ENCODE measurements at places on chromosomes 1 and 21.
A peak's percentile ranks its signal among the peaks of the same experiment; 100 is the strongest.

GRCh38 chr21:16069178-16070112, 339.7 kb downstream of the USP25 start:
- H3K36me3 ChIP-seq = no peaks in the 10 kb centered on the region
- DNase-seq = no peak
- H3K27me3 ChIP-seq = no peaks in the 10 kb centered on the region
- H3K4me3 ChIP-seq = no peak overlapping the region

DNA sequence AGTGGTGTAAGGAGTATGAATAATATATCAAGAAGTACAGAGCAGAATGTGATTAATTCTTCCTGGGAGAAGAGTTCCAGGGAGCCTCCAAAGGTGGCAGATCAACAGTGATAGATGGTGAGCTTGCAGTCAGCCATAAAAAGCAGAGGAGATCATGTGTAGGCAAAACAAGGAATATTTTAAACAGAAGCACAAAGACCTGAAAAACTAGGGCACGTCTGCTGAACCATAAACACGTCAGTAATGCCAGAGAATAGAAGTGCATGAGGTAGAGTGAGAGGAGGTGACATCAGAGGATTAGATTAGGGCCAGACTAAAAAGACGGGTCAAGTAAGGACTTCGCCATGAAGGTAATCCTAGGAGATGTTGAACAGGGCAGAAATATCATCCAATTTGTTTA, 151.8 kb downstream of the EIF4G3 start:
- DNase-seq = no peak
- no peaks in the 10 kb centered on the region for H3K27me3 ChIP-seq
- peaks cover 21% of the 10 kb centered on the region for H3K4me1 ChIP-seq
- no peaks in the 10 kb centered on the region for H3K36me3 ChIP-seq
- H3K4me3 ChIP-seq = no peak overlapping the region
- H3K27ac ChIP-seq = no peak overlapping the region

GRCh38 chr1:115654125-115654524, 12.4 kb downstream of the VANGL1 start:
- DNase-seq = no peak
- H3K36me3 ChIP-seq = peaks cover 8% of the 10 kb centered on the region
- no peak overlapping the region for H3K4me3 ChIP-seq

DNA sequence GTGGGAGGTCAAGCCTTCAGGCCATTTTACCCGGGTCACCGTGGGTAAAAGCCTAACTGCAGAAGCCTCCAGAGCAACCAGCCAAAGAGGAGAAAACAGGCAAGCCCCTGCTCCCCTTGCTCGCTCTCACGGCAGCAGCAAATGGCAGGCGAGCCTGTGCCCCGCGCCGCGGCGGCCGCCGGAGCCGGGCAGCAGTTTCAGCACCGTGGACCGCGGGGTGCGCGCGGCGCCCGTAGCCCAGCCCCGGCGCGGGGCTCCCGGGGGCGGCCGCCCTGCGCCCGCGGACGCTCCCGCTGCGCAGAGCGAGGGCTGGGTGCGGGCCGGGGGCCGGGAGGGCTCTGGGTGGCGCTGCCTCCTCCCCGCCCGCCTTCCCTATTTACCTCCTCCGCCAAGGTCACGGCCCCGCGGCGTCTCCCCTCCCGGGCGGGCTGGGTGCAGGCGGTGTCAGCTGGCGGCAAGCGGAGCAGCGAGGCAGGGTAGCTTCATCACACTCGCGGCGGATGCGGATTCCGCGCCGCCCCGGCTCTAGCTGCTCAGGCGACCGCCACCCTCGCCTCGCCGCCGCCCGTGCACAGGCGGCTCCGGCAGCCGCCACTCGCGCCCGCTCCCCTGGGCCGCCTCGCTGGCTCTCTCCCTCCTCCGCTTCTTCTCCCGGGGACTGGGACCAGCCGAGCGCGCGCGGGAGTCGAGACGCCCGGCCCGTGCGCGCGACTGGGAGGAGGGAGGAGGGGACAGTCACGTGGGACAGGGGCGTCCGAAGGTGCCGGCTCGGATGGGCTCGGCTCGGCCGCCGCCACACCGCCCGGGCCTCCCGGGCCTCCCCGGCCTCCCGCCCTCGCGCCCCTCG, at the start of gene RGS7:
Gene RGS7, minus strand, starts transcription at position 687 of the 847 bp plus-strand sequence.
- DNase-seq = no peak
- H3K27ac ChIP-seq = no peak within 1 kb of the TSS
- H3K4me1 ChIP-seq = peaks cover 10% of the 10 kb centered on the region
- no peaks in the 10 kb centered on the region for H3K36me3 ChIP-seq

DNA sequence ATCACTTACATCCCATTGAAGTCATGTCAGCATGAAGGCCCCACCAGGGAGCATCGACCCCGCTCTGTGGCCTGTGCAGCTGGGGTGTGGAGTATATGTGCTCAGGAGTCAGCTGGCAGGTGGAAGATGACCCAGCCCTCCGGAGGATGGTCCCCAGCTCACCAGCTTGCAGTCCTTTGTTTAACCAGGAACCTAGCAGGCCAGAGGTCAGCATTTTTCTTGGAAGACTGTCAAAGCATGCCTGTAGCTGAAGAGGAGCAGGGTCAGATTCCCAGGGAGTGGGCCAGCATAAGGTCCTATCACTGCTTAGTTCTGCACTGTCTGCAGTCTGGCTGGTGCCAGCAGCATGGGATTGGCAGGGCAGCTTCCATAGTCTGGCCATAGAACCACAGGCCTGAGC, 12.7 kb downstream of the NFASC start:
- H3K27me3 ChIP-seq = no peaks in the 10 kb centered on the region
- H3K36me3 ChIP-seq = no peaks in the 10 kb centered on the region
- H3K4me3 ChIP-seq = no peak overlapping the region
- no peak overlapping the region for H3K27ac ChIP-seq
- peaks cover 73% of the 10 kb centered on the region for H3K4me1 ChIP-seq

GRCh38 chr1:1132042-1132950, 16.4 kb upstream of the C1orf159 start:
- H3K36me3 ChIP-seq = no peaks in the 10 kb centered on the region
- no peak overlapping the region for H3K4me3 ChIP-seq
- no peaks in the 10 kb centered on the region for H3K4me1 ChIP-seq
- peak overlapping the region; percentile 27 for H3K27ac ChIP-seq
- peaks cover 4% of the 10 kb centered on the region for H3K27me3 ChIP-seq

GRCh38 chr1:155226910-155227260, 18.4 kb downstream of the MTX1 start:
- no peak for DNase-seq
- H3K4me3 ChIP-seq = peak overlapping the region; percentile 63
- H3K27ac ChIP-seq = peak overlapping the region; percentile 84
- no peaks in the 10 kb centered on the region for H3K27me3 ChIP-seq

DNA sequence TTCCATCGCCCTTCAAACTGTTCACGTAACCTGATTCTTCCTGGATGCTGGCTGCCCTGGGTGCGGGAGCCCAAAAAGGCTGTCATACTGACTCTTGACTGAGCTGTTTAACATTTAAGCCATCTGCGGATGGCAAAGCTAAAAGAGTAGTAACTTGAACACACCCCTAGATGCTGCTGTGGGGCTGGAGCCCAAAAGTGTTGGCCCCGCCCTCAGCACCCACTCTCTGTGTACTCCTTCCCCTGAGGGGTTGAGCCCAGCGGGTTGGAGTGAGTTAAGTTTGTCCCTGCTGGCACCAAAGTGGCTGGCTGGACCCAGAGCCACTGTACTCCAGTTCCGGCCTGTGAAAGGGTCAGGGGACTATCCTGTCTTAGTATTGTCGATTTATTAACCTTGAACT, 640.6 kb downstream of the PTPRU start:
- no peak overlapping the region for H3K27ac ChIP-seq
- DNase-seq = no peak
- peaks cover 6% of the 10 kb centered on the region for H3K4me1 ChIP-seq

- no peak for DNase-seq
- H3K27ac ChIP-seq = peak overlapping the region; percentile 54
- H3K27me3 ChIP-seq = no peaks in the 10 kb centered on the region
- no peaks in the 10 kb centered on the region for H3K36me3 ChIP-seq
- H3K4me3 ChIP-seq = no peak overlapping the region
These were observed 3.5 kb upstream of the SPEN start for GRCh38 chr1:15843826-15844572.

GRCh38 chr1:243917177-243917862, 67.3 kb upstream of the AKT3 start:
- H3K27me3 ChIP-seq = no peaks in the 10 kb centered on the region
- no peak overlapping the region for H3K27ac ChIP-seq
- H3K4me1 ChIP-seq = no peaks in the 10 kb centered on the region
- no peaks in the 10 kb centered on the region for H3K36me3 ChIP-seq

DNA sequence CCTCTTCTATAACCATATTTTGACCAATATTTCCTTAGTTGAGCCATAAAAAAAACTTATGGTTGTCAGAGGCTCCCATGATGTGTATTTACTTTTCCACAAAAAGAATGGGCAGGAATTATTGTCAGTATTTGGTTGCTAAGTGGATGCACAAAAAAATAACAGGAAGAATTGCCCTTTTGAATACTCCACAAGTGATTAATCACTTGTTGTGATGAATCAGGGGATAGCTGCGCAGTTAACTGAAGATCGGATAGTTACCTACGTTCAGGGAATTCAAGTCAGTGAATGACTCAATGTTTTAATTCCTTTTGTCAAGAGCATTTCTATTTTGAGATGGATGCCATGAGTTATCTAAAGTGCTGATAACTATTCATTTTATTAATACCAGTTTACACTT, 785.2 kb upstream of the B3GALT2 start:
- no peaks in the 10 kb centered on the region for H3K36me3 ChIP-seq
- no peak overlapping the region for H3K4me3 ChIP-seq
- no peaks in the 10 kb centered on the region for H3K27me3 ChIP-seq
- no peaks in the 10 kb centered on the region for H3K4me1 ChIP-seq
- no peak for DNase-seq

DNA sequence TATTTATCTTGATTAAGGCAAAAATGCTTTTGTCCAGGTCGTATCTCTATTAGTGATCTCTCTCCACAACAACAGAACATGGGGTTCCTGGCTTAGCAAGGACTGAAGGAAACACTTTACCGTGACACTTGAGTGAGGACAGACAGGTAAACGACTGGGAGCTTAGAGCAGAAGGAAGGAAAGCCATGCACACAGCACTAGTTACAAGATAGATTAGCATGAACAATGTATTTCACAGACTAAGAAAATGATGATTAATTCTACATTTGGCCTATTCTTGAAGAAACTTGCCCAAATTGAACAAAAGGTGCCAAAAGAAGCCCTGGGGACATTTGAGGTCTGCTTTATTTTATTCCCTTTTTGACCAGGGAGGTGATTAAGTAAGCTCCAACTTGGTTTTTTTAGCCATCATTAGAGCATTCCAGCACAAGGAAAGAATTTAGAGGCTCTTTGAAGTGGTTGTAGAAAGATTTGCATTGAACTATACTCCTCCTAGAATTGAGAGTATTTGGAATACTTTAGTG, 248.5 kb downstream of the USP25 start:
- H3K36me3 ChIP-seq = no peaks in the 10 kb centered on the region
- no peaks in the 10 kb centered on the region for H3K27me3 ChIP-seq
- H3K27ac ChIP-seq = no peak overlapping the region
- no peaks in the 10 kb centered on the region for H3K4me1 ChIP-seq

DNA sequence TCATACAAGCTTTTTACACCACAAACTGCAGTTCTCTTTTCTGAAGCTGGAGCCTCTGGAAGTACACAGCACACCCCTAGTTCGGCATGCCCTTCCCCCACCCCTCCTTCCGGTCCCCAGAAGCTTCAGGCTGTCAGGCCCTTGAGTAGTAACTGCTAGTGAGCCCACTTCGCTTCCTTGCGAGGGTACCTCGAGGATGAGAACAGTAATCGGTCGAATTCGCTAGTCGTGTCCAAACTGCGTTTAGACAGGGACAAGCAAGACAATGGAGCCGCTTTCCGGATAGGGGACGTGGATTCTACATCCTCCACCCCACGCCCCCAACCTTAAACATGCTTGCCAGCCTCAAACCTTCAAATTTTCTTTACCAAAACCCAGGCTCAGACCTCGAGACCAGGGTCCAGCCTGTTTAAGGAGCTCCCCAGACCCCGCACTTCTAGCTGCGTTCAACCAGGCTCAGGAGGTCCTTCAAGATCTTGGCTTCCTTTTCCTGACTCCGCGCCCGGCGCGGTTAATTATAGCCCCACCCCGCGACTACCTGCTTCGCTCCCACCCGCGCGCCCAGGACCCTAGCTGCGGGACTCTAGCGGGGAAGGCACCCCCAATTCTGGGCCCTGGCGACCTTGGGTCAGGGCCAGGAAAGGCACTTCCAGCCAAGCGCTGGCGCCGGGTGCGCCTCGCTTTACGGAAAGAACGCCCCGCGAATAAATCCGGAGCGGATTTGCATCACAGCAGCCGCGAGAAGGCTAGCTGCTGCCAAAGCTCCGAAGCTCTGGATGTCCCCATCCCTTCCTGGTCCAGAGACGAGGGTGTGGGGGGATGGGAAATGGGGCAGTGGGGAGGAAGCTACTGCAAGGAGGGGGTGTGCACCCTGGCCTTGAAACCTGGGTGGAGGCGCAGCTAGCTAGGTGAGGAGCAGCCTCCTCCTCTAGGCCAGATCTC, 8.1 kb upstream of the TSPAN1 start:
- peak; percentile 80 for DNase-seq
- peak overlapping the region; percentile 68 for H3K27ac ChIP-seq
- H3K4me3 ChIP-seq = peak overlapping the region; percentile 48
- no peaks in the 10 kb centered on the region for H3K27me3 ChIP-seq
- H3K36me3 ChIP-seq = no peaks in the 10 kb centered on the region

GRCh38 chr1:3313576-3313950, 140.9 kb upstream of the ARHGEF16 start:
- peak overlapping the region; percentile 3 for H3K4me3 ChIP-seq
- peak overlapping the region; percentile 90 for H3K27ac ChIP-seq
- H3K27me3 ChIP-seq = no peaks in the 10 kb centered on the region
- peak; percentile 93 for DNase-seq
- peaks cover 38% of the 10 kb centered on the region for H3K4me1 ChIP-seq
- no peaks in the 10 kb centered on the region for H3K36me3 ChIP-seq

DNA sequence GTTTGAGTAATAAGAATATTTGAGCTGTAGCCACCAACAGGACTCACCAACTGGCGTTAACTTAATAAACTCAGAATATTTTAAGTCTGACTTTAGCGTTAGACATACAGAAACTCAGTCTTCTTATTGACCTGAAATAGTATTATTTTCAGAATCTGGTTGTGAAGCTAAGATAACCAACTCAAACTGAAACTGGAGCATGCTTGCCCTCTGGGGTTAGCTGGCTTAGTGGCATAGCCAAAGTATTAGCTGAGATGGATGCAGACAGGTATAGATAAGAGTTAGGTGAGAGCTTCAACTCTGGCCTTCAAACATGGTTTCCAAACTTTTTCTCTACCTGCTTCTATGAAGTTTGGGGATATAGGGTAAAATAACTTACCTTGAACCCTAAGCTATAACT, 40.5 kb downstream of the AMY1C start:
- H3K36me3 ChIP-seq = no peaks in the 10 kb centered on the region
- no peak for DNase-seq
- H3K4me3 ChIP-seq = no peak overlapping the region

DNA sequence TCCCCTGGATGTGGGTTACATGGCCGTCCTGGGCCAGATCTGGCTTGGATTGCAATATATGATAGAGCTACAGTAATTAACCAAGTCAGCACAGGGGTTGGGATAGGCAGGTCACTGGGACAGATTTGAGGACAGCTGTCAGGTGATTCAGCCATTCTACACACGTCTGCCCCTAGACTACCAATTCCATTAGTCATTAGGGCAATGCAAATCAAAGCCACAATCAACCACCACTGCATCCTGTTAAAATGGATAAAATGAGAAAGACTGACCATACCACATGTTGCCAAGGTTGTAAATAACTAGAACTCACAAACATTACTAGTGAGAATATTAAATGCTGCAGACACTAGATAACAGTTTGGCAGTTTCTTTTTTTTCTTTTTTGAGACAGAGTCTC, 16.0 kb downstream of the C21orf58 start:
- no peak overlapping the region for H3K27ac ChIP-seq
- no peaks in the 10 kb centered on the region for H3K27me3 ChIP-seq
- no peak overlapping the region for H3K4me3 ChIP-seq
